Glutamatergic neuron (in vitro differentiated cells): ENCODE measurements at places on chromosomes 1 and 21. TPM values are rescaled to one million over a fixed set of nuclear protein-coding genes. Genes with fewer than 3 reads are reported as not detected.

GRCh38 chr1:209544098-209544497 is 39.4 kb upstream of the CAMK1G start:
- no peak overlapping the region for H3K4me3 ChIP-seq
- H3K36me3 ChIP-seq: no peaks in the 10 kb centered on the region
- H3K27me3 ChIP-seq: no peaks in the 10 kb centered on the region
- H3K27ac ChIP-seq: no peak overlapping the region

DNA sequence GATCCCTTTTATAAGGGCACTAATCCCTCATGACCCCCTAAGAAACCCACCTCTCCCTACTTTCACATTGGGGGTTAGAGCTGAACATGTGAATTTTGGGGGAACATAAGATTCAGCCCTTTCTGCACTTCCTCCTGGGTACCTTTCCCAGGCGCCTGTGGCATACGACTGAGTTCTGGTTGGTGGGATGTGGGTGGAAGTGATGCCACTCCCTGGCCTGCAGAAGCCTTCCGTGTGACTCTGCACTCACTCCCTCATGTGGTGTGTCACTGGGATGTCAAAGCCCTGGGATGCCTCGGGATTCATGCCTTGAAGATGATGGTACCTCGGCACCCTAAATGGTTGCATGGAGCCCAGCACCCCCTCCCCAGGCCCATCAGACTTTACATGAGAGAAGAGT is 28.3 kb upstream of the VASH2 start:
- DNase-seq: no peak
- no peaks in the 10 kb centered on the region for H3K36me3 ChIP-seq
- H3K4me3 ChIP-seq: no peak overlapping the region
- peaks cover 5% of the 10 kb centered on the region for H3K27me3 ChIP-seq

Gene TMEM222
- total RNA-seq: 50.0 TPM

DNA sequence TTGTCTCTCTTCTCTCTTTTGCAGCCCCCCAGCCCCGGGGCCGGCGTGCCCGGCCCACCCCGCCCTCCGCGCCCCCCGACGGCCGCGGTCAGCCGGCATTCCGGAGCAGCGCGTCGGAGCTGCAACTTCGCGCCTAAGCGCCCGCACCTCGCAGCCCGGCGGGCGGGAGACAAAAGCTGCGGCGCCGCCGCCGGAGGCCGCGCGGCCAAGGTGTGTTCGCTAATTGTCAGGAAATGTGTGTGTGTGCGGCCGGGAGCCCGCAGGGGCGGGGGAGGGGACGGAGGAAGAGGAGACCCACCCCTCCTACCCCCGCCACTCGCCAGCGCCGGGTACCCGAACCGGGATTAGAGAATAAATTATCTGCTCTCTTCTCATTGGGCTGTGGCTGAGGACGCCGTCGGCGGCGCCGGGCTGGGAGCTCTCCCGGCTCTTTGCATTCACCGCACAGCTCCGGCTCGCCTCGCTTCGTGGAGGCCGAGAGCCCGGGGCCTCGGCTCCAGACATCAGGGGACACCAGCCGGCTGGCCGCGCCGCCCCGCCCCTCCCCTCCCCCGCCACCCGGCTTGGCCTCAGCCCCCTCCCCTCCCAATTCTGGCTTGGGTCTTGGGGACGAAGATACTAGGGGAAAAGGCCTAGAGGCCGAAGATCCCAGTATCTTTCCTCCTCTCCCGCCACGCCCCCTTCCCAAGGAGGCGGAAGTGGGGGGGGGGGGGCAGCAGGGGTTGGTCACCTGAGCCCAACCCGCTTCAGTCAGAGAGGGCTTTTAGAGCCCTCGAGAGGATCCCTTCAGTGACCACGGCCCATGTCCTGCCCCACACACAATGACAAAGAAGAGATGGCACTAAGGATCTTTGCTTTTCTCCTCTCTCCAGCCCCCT is 1.3 kb upstream of the BLACAT1 start:
- H3K4me1 ChIP-seq: peaks cover 4% of the 10 kb centered on the region
- no peak overlapping the region for H3K27ac ChIP-seq
- peak overlapping the region; percentile 95 for H3K4me3 ChIP-seq
- no peaks in the 10 kb centered on the region for H3K36me3 ChIP-seq
- H3K27me3 ChIP-seq: peaks cover 11% of the 10 kb centered on the region

DNA sequence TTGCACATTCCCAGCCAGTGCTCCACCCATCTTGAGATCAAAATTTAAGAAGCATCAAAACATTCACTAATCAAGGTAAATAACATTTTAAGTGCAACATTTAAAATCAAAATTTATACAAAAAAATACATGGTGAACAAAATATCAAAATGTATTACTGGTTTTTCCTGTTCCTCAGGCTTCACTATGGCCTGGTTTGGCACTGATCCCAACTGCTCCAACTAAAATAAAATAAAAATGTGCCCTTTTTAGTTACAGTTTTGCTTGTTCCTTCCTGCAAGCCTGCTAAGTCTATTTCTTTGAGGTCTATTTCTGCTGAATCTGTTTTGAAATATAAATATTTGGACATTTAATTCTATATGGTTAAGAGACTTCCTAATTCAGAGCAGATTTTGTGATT is 54.9 kb downstream of the ADAMTS1 start:
- no peaks in the 10 kb centered on the region for H3K36me3 ChIP-seq
- no peak overlapping the region for H3K4me3 ChIP-seq
- no peaks in the 10 kb centered on the region for H3K4me1 ChIP-seq
- no peaks in the 10 kb centered on the region for H3K27me3 ChIP-seq
- H3K27ac ChIP-seq: no peak overlapping the region
- no peak for DNase-seq
